ENCODE measurements at places on chromosomes 12 and 14.

DNA sequence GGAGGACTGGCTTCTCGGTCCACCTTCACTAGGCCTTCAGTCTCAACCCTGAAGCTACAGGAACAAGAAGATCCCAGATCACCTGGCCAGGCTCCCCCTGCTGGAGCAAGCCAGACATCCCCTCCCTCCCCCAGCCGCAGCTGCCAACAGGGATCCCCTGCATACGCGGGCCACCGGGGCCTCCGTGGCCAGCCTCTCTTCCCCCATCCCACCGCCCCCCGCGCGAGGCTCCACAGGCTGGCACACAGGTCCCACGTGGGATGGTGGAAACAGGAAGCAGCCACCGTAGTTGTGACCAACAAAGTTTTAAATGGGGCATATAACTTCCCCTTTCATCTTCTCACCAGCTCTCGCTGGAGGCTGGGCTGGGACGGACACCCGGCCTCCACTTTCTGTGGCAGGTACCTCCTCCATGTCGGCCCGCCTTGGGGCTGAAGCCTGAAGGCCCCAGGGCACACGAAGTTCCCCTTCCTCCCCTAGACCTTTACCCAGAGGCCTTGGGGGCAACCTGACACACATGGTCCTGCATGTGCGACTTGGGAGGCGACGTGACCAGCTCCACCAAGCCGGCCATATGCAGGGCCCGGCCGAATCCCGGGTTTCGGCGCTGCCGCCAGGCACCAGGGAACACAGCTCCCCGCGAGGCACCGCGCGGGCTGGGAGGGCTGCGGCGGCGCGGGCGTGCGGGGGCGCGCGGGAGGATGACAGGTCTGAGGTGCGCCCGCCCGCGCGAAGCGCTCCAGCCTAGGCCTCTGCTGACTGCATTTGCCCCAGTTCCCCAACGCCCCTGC, 44.4 kb upstream of the PNMA1 start:
- peak; percentile 69 for DNase-seq

- peak; percentile 56 for DNase-seq
Observed at GRCh38 chr12:65663648-65664047, 160.6 kb upstream of the HMGA2 start.

GRCh38 chr12:57483466-57483865, 3.8 kb upstream of the ARHGAP9 start:
- DNase-seq = peak; percentile 56

- DNase-seq = no peak
Observed at GRCh38 chr12:91935296-91935695, 210.3 kb downstream of the BTG1 start.

DNA sequence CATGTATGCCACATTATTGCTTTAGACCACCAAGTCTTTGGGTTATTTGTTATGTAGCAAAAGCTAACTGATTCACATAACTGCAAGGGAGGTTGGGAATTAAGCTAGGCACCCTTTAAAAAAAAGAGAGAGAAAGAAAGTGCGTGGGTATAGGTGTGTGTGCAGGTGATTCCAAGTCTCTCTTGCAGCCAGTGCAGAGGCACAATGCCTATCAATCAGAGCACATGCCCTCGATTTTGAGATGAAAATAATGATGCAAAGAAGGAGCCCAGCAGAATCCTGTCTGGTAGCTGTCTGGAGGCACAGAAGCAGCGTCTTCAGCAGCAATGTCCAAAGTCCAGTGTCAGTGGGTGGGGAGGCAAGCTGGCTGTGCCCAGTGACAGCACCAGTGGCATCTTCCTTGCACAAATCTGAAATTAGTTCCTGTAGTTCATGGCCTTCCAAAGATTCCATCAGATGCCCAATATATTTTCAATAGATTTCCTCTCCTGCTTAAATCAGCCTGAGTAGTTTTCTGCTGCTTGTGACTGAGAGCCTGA, 62.4 kb upstream of the TBPL2 start:
- no peak for DNase-seq

GRCh38 chr14:55128386-55129085, 516 bp upstream of the LGALS3 start:
- no peak for DNase-seq

- no peak for DNase-seq
Observed at GRCh38 chr14:51119411-51120051, 24.6 kb upstream of the TRIM9 start.

GRCh38 chr14:26304056-26304455, 293.8 kb downstream of the NOVA1 start:
- no peak for DNase-seq

DNA sequence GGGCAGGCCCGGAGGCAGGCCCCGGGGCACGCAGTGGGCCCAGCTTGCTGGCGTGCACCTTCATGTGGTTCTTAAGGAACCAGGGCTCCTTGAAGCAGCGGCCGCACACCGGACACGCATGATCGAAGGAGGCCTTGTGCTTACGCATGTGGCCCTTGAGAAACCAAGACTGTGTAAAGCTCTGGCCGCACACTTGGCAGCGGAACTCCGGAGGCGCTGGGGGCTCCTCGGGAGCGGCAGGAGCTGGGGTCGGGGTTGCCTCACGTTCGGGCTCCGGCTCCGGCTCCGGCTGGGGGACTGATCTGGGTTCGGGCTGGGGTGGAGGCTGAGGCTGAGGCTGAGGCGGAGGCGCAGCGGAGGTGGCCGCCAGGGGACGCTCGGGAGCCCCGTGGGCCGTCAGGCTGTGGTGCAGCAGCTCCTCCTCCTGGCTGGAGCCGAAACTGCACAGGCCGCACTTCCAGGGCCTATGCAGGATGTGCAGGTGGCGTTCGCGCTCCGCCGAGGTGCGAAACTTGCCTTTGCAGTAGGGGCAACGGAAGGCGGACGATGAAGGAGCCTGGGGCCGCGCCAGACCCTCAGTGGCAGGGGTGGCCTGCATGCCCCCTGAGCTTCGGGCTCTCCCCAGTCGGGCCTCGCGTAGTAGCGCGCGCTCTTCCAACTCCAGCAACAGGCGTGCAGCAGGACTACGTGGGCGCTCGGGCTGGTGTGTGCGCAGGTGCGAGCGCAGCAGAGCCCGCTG, 6.0 kb downstream of the ZNF219 start:
- DNase-seq = peak; percentile 67

- no peak for DNase-seq
Observed at GRCh38 chr14:51067295-51067694, 27.6 kb downstream of the TRIM9 start.

DNA sequence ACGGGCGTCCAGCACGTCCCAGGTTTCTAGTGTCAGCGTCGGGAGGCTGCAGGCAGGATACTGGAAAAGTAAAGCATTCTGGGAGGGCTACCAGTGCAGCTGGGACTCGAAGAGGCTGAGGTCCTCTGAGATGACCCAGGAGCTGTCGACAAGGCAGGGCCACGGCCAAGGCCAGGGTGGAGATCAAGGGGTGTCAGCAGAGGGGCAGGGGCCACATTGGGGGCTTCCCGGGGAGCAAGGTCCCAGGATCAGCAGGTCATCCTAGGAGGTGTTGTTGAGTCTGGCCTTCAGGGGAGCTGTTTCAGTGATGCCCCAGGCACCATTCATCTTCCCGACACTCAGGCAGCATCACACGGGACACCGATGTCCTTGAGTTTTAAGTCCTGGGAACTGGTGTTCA, 377.8 kb upstream of the SFSWAP start:
- no peak for DNase-seq

DNA sequence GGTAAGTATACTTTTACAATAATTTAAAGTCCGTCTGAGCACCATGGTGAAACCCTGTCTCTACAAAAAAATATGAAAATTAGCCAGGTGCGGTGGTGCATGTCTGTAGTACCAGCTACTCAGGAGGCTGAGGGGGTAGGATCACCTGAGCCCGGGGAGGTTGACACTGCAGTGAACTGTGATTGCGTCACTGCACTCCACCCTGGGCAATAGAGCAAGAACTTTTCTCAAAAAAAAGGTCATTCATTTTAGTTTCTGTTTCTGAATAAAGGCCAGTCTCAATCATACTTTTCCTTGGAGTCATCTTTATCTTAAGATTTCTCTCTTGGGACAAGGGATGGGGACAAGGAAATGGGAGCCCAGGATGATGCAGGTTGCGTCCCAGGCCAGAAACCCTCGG, 12.9 kb downstream of the ANKRD13A start:
- no peak for DNase-seq

DNA sequence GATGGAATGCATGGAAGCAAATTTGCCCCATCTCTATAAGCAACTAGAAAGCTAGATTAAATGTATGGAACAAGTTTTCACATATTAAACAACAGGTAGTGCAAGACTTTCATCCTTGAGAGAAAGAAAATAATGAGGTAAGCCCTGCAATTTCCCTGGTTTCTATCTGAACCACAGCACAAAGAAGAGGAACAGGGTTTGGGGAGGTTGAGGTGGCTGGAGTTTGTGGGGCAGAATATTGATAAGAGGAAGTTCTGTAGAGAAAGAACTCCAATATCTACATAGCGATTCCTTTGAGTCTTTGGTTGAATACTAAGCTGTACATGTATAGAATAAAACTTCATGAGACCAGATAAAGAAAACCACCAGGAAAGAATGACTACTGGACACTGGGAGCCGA, 96.3 kb upstream of the CCND2 start:
- DNase-seq = no peak

DNA sequence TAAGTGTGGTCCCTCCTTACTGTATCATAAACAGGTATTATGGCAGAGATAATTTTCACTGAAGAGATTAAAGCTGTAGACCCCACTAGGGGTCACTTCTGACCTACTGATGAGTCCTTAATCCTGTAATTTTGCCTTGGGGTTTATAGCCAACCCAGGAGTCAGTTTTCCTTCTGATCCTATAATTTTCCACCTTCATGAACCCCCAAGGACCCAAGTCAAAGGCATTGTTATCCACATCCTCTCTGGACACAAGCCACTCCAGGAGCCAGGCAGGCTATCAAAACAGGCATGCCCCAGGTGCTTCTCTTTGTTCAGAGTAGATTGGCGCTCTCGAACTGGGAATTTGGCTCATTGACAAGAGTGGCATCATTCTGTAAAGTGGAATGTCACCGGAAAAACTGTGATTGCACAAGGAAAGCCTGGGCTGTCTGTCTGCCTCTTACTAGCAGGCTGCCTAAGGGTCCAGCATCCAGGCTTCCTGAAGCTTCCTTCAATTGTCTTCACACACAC, 1523.2 kb upstream of the FLRT2 start:
- no peak for DNase-seq

DNA sequence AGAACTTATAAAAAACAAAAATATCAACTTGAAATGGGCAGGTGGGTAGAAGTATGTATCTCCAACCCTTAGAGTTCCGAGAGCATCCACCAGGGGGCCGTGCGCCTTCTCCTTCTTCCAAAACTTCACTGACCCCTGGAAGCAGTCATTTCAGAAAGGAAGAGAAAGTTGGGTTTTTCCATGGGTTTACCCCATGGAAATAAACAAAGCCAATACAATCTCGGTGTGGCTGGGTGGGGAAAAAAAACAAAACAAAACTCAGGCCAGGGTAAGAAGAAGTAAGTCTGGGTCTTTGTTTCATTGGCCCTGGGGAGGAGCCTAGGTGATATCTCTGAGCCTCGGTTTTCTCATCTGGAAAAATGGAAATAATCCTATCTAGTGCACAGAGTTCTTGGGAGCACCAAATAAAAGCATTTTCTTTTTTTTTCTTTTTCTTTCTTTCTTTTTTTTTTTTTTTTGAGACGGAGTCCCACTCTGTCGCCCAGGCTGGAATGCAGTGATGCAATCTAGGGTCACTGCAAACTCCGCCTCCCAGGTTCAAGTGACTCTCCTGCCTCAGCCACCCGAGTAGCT, 33.6 kb upstream of the HNF1A start:
- DNase-seq = peak; percentile 23

DNA sequence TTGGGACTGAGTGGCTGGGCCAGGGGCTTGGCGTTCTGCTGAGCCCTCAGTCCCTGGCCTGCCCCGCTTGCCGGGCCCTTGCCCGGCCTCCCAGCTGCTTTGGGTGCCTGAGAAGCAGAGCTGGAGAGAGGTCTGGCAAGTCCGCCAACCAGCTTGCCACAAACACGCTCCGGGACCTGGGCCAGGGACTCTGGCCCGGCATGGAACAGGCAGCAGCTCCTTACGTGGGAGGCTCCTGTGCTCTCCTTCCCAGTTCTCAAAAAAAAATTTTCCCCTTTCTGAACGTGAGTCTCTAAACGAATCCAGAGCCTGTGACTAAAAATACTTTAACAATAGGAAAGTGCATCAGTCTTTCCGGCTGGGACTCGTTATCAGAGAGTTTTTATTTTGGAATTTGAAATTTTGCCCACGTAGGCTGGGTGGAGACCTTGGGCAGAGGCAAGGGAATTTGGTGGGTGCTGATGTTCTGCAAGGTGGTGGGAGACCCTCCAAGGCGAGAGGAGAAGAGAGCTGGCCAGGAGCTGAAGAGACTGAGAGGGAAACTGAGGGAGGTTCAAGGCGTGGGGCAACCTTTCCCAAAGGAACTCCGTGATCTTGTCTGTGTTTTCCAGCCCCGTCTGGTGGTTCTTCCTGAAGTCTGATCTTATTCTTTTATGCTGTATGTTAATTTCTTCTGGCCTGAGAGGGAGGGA, 6.8 kb upstream of the NR4A1 start:
- peak; percentile 59 for DNase-seq

GRCh38 chr12:130457215-130457614, 119.5 kb downstream of the PIWIL1 start:
- no peak for DNase-seq

GRCh38 chr12:47731723-47732122, 6.4 kb upstream of the ENDOU start:
- DNase-seq = no peak

- DNase-seq = no peak
Observed at GRCh38 chr12:57927086-57927485, 14.3 kb upstream of the ATP23 start.

DNA sequence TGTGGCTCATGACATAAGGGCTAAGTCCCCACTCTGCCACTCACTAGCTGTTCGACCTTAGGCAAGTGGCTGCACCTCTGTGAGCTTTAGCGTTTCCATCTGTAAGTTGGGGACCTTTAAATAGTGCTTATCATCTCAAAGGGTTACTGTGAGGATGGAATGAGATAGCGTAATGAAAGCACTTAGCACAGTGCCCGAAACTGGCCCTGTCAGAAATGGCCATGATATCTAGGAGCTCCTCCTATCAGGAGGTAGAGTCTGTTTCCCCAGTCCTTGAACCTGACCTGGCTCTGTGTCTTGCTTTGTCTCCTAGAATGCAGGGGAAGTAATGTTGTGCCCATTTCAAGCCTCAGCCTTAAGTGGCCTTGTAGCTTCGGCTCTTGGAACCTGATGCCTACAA, 211.0 kb downstream of the RBM19 start:
- no peak for DNase-seq

DNA sequence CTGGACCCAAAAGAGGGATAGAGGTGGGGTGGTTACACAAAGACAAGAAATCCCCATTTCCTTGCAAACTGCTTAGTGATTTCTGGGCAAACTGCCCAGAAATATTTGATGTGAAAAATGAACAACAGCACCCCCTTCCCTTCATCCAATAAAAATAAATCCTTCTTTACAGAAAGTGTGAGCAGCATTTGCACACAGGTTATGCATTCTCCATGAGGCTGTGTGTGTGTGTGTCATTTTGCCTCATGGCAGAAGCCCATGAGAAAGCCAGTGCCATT, 17.2 kb upstream of the NRXN3 start:
- DNase-seq = peak; percentile 29

GRCh38 chr12:44286336-44286735, 450.5 kb downstream of the TMEM117 start:
- DNase-seq = peak; percentile 35

Data from astrocyte of the spinal cord (primary cell).